ENCODE measurements at places on chromosomes 12 and 14.

- no peak for DNase-seq
Measured at GRCh38 chr14:51533160-51533559, 118.5 kb upstream of the FRMD6 start.

DNA sequence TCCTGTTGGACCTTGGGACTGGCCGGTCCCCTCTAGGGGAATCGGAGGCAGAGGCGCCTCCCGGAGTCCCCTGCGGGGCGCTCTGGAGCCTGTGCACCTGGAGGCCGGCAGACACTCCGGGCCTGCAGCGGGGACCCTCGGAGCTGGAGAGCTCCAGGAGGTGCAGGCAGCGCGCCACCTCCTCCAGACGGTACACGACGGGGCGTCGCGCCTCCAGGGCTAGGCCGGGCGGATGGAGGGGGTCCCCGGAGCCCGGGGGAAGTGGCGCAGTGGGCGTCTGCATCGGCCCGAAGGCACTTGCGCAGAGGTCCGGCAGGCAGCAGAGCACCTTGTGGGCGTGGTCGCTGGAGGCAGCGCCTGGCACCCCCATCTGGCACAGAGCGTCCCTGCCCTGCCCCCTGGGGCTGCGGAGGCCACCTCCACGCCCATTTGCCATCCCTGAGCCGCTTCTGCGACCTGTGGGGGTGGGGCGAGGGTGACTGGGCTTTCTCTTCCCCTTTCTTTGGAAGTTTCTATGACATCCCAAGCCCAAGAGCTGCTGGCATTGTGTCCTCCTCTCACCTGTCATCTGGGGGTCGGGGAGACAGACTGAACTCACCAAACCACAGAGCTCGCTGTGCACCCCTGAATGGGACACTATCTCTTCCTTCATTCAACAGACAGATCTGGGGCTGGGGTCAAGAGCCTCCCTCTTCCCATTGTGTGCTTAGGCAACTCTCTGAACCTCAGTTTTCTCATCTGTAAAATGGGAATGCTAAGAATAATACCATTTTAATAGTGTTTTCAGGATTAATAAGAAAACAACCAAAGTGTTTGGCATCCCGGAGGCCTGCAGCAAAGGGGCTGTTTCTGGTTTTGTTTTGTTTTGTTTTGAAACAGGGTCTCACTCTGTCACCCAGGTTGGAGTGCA lies 37.5 kb upstream of the CORO1C start:
- DNase-seq, result no peak

DNA sequence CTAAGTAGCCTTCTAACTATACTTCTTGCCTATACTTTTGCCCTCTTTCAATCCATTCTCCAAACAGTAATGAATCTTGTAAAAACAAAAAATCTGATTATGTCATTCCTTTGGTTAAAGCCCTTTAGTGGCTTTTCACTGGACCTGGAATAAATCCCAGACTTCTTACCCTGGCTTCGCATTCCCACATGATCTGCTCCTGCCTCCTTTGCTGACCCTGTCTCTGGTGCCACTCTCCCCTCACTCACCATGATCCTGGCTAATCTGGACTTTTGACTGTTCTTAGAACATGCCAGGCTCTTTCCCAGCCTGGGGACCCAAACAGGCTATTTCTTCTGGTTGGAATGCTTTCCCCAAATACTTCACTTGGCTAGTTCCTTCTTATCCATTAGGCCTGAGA lies 7.9 kb downstream of the MIA2 start:
- DNase-seq, result no peak

DNA sequence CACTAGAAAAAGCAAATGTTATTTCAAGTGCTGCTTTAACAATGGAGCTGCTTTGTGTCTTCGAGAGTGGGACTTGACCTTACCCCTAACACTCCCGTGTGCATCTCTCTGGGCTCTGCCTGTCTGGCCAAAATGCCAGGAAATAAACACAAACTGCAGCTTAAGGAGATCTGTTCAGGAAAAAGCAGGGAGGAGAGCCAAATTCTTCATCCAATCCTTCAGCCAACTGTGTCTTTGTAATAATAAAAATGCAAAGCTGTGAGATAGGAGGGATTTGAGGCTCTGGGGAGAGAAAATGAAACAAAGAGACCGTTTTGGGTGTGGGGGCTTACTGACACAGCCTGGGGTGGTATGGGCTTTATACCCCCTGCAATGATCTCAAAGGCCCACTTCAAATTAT lies 85.8 kb upstream of the WSCD2 start:
- no peak for DNase-seq

DNA sequence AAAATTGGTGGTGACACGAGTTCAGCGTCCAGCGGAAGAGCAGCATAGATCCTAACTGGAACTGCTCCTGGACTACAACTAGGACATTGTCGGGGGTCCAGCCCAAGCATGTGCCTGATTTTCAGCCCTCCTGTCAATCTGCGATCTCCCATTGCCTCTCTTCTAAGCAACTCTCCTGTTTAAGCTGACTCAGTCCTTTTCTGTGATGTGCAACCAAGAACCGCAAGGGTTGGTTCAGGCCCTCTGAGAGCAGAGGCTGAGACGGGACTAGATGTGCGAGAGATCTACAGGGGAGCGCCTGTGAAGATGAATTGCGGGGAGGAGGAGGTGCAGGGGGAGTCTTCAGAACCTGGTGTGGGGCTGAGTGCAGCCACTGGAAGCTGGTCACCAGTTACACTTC lies 3.7 kb upstream of the PAPLN start:
- DNase-seq, result no peak

DNA sequence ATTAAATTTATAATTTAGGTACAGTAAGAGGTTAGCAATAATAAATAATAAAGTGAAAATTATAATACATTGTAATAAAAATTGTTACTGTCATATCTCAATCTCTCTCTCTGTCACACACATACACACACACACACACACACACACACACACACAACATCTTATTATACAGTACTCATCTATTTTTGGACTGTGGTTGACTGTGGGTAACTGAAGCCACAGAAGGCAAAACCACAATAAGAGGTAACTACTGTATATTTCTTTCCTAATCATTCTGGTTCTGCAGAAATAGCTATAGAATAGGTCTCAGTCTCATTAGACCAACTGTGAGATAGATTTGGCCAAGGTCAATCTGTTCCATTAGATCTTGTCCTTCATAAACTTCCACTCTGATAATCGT lies 33.1 kb upstream of the PTPRO start:
- DNase-seq, result no peak

DNA sequence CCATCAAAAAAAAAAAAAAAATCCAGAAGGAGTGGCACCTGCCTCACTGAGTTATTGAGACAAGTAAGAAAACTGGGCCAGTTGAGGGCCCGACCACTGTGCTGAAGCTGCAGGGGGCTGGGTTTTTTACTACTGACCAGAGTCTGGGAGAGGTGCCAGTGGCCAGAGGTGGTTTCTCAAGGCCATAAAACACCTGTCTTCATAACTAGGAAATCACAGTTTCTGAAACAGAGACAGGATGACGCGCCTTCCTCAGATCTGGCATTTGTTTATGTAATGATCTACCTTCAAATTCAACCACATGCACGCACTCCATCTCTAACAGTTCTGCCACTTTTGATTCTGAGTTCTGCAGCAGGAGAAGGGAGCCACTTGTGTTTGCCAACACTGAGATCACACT lies 12.7 kb downstream of the TSPAN11 start:
- peak; percentile 46 for DNase-seq

DNA sequence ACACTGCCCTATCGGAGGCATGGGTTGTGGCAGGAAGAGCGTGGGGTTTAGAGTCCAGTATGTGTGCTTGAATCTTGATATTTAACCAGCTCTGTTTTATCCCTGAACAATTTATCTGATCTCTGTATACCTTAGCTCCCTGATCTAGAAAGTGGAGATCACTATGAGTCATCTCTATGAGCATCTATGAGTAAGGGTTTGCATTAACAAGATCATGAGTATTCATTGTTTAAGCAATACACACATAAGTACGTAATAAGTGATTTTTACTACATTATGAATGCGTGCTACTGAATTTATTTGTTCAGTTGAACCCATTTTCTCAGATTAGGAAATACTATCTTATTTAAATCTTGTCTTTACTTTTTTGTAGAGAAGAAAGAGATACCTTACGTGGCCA lies 49.4 kb downstream of the GPATCH2L start:
- peak; percentile 22 for DNase-seq

GRCh38 chr12:52827499-52828090 lies 6.5 kb downstream of the KRT79 start:
- no peak for DNase-seq

DNA sequence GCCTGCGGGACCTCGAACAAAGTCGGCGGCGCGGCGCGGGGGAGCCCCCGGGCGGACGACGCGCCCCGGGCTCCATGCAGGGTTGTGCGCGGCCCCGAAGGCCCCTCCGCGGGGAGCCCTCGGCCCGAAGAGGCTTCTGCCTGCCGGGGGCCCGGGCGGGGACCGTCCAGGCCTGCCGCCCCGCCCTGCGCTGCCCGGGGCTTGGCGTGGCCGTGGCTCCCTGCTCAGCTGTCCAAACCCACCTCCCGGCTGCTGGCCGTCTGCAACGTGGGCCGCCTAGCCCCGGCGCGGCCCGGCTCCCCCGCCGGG lies 670 bp downstream of the DYRK2 start:
- no peak for DNase-seq

DNA sequence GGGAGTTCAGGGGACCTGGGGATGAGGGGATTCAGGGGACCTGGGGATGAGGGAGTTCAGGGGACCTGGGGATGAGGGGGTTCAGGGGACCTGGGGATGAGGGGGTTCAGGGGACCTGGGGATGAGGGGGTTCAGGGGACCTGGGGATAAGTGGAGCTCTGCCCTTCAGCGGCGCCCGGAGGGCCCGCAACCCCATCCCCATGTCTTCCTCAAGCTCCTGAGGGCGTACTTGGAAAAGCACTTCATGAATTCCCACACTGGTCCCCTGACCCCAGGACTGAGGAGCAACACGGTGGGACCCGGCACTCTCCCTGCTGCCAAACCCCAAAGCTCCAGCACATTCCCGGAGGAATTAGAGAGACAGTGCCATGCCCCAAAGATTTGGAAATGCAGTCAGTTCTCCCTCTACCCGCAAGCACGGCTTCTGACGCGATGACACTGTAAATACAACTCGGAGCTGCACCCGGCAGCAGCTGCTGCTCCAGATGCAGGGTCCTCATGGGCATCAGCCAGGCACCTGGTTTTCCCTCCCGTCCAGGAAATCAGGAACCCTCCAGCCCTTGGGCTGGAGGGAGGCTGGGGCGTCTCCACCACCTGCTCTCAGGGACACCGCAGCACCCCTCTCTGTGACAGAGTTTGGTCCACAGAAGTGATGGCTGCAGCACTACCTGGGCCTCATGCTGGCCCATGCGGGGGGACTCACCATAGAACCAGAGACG lies 32.8 kb upstream of the C14orf180 start:
- DNase-seq, result no peak

DNA sequence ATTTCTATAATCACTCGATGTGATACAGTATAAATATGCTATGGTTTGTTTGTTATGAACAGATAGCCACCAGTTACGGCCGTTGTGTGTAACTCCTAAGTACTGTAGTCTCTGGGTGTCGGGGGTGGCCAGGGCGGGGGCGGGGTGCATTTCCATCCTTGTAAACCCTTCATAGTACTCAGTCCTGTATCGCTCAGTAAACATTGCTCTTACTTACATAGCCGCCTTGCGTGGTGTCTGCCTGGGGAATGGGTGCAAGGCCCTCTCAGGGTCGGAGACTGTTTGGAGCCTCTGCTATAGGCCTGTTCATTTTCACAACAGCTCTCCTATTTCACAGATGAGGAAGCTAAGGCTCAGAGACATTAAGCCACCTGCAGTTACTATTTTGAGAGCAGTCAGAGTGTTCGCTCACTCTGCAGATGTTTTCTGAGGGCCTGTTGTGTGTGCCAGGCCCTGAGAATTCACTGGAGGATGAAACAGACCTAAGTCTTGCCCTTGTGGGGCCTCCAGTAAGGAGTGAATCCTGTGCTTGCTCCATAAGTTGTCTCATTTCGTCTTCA lies 42.5 kb downstream of the JDP2 start:
- DNase-seq, result no peak

DNA sequence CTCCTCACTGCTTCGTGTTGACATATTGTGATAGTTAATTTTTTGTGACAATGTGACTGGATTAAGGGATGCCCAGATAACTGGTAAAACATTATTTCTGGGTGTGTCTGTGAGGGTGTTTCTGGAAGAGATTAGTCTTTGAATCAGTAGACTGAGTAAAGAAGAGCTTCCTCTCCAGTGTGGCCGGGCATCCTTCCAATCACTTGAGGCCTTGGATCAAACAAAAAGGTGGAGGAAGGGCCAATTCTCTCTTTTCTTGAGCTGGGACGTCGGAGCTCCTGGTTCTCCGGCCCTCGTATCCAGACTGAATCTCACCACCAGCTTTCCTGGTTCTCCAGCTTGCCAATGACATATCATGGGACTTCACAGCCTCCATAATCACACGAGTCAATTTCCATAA lies 240.4 kb downstream of the CHST11 start:
- no peak for DNase-seq

GRCh38 chr12:43210485-43211192 lies 341.4 kb downstream of the ADAMTS20 start:
- DNase-seq, result peak; percentile 27

- no peak for DNase-seq
Measured at GRCh38 chr14:105102893-105103292, 37.7 kb upstream of the GPR132 start.

- DNase-seq, result peak; percentile 31
Measured at GRCh38 chr12:75289753-75290152, 40.4 kb downstream of the CAPS2 start.

- DNase-seq, result no peak
Measured at GRCh38 chr14:79638672-79639266, 572.5 kb downstream of the DIO2 start.

GRCh38 chr12:115088328-115088994 lies 404.5 kb upstream of the TBX3 start:
- no peak for DNase-seq

DNA sequence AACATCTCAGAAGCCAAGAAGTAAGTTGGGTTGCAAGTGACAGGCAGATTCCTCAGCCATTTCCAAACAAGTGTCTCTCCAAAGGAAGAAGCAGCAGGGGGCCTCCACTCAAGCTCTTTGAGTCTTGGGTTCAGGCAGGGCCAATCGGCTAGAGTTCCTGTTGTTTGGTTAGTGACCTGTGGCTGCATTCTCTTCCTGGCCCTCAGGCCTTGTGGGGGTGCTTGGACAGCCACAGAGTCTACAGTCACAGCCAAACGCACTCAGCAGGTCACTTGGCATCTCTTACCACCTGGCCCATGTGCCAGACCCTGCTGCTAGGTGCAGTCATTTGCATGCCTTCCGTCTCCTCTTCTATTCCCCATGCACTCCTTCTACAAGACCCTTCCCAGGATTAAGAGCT lies 353.9 kb downstream of the GRIN2B start:
- no peak for DNase-seq
